T-cell (primary cell): ENCODE measurements at places on chromosomes 6 and 20.

DNA sequence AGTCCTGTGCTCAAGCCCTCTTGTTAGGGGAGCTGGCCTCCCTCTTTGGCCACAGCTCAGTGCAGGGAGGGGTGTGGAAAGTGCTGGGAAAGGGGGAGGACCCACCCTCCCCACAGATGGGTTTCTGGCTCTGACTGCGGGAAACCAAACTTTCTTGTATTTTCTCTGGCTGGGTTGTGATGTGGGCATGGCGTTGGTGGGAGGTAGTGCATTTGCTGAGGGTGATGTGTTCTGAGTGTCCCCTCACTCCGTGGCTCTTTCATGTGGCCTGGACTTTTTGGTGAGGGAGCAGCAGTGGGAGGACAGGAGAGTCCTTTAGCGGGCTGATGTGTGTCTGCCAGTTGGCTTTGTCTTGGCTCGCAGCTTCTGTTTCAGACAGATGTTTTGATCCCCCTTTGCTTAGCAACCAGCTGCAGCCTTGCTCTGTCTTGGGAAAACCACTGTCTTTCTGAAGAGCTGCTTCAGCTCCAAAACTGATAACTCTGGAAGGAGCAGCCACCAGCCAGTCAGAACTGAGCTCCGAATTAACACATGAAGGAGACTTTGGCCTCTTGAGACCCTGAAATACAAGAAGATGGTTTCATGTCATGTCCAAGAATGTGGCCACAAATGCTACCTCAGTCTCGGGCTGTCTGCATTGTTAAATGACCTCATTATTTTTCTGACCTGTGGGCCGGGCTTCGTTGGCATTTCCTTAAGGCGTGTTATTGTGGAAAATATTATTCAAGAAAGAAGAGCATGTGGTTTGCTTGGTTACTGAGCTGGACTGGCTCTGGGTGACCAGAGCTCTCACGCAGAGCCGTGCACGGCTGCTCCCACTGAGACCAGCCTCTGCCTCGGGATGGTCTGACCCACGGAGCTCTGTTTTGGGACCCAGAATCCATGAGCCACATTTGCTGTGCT, 21.5 kb downstream of the SYNJ2 start:
- DNase-seq = no peak

GRCh38 chr6:136696238-136696637, 96.0 kb downstream of the MAP3K5 start:
- DNase-seq = no peak

DNA sequence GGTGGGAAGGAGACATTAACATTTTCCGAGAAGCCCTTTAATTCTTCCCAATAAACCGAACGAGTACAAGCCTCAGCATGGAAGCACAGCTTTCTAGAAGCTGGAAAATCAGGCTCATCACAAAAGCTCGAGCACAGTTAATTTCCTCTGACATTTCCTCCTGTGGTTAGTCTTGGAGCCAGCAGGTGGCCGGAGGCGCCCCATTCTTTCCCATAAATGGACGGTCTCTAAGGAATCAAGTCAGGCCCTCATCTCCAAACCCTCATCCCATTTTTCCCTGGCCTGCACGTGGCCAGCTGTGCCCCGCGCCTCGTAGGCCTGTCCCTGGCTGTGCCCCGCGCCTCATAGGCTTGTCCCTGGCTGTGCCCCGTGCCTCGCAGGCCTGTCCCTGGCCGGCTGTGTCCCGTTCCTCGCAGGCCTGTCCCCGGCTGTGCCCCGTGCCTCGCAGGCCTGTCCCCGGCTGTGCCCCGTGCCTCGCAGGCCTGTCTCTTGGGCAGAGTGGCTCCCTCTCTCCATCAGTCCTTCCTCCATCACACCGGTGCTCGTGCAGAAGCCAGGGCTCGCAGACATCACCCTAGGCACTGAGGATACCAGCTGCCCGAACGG, 19.7 kb upstream of the NTSR1 start:
- DNase-seq = no peak

GRCh38 chr6:130326496-130326895, 39.3 kb upstream of the TMEM200A start:
- DNase-seq = no peak

DNA sequence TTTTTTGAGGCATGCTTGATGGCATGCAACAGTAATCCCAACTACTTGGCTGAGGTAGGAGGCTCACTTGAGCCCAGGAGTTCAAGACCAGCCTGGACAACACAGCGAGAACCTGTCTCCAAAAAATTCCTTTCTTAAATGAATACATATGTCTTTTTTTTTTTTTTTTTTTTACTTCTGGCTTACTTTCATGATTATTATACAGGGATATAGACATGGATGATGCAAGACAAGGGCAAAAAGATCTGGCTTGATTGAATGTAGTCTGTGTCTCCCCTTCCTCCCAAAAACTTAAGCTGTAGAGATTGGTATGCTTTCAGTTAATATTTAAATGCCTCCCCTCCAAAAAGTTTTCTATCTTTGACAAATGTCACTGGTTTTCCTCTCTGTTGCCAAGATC, 7.6 kb downstream of the SNX3 start:
- no peak for DNase-seq

- DNase-seq = no peak
Measured at GRCh38 chr6:158895661-158896060, 76.5 kb upstream of the EZR start.

GRCh38 chr6:127102299-127102698, 16.2 kb upstream of the RSPO3 start:
- DNase-seq = no peak
